ENCODE measurements at places on chromosomes 12 and 14.

GRCh38 chr14:104047761-104048160 is 37.7 kb upstream of the ASPG start:
- no peak for DNase-seq

- DNase-seq = no peak
Measured at GRCh38 chr14:31297701-31298344, 90.2 kb upstream of the HECTD1 start.

- DNase-seq = no peak
Measured at GRCh38 chr14:103949131-103949790, 6.9 kb upstream of the RD3L start.

DNA sequence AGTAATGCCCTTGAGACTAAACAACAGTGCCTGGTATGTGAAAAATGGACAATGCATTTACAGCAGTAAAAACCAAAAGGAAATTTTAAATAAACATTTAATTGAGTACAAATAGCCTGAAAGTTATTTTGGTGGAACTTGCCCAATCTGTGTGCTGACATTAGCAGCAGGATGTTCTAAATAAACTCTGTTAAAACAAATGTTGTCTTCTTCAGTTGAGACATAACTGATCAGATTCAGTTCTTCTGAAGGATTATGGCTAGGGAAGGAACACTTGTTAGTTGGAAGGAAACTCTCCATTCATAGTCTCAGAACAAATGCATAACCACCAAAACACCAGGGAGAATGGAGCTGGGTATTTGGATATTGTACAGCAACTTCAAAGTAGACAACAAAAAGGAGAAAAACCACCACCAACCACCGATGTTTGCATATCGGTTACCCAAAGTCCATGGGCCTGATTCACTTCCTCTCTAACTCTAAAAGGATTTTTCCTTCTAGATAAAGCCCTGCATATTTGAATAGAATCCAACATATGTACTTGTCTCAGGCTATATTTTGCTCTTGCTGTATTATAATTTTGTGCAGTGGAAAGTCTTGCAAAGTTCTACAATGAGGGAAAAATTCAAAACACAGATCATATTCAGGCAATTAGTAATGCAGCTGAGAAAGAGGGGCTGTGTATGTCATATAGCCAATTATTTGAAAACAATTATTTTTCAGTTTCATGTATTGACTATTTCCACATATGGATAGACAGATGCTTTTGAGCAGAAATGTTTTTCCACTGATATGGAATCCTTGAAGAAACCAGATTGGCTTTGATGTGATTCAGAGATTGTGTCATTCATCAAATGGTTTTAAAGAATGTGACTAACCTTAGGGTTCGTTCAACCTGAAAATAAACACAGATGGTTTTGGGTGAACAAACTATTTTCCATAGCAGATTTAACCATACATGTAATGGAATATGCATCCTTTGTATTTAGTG is 152.2 kb upstream of the BMP4 start:
- no peak for DNase-seq

- no peak for DNase-seq
Measured at GRCh38 chr14:93732524-93732923, 55.8 kb downstream of the PRIMA1 start.

DNA sequence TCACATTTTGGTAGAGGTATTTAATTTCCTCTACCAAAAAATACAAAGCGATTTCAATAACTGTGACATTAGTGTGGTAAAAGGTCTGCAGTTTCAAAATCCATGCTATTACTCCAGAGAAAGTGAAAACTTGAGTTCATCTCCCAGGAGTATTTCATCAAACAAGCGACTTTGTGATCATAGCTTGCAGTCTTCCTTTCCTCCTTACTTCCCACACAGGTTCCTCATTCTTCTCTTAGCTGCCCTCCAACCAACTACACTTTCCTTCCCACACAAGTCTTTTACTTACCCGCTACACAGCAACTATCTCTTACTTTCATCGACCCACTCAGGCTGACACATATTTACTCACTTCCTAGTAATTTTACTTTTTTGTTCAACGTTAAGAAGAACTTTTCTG is 413.4 kb upstream of the USP15 start:
- DNase-seq = no peak
